Activated naive CD8-positive, alpha-beta T cell treated with anti-CD3 and anti-CD28 coated beads for 36 hours (primary cell): ENCODE measurements at places on chromosomes 2 and 18. TPM values are rescaled to one million over a fixed set of nuclear protein-coding genes. Genes with fewer than 3 reads are reported as not detected.

SPC25 gene
- total RNA-seq, result 37.1 TPM

ADD2 gene
- 33.2 TPM for total RNA-seq

DNA sequence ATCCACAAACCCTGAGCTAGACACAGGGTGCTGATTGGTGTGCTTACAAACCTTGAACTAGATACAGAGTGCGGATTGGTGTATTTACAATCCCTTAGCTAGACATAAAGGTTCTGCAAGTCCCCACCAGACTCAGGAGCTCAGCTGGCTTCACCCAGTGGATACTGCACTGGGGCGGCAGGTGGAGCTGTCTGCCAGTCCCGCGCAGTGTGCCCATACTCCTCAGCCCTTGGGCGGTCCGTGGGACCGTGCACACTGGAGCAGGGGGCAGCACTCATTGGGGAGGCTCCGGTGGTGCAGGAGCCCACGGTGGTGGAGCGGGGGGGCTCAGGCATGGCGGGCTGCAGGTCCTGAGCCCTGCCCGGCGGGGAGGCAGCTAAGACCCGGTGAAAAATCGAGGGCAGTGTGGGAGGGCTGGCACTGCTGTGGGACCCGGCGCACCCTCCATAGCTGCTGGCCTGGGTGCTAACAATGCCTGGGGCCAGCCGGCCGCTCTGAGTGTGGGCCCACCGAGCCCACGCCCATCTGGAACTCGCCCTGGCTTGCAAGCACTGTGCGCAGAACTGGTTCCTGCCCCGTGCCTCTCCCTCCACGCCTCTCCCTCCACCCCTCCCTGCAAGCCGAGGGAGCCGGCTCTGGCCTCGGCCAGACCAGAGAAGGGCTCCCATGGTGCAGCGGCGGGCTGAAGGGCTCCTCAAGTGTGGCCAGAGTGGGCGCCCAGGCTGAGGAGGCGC is 75.6 kb downstream of the MOB4 start:
- H3K4me1 ChIP-seq, result no peaks in the 10 kb centered on the region
- H3K27ac ChIP-seq, result no peak overlapping the region
- peaks cover 7% of the 10 kb centered on the region for H3K27me3 ChIP-seq
- no peaks in the 10 kb centered on the region for H3K36me3 ChIP-seq
- no peak overlapping the region for H3K4me3 ChIP-seq
- DNase-seq, result no peak

DNA sequence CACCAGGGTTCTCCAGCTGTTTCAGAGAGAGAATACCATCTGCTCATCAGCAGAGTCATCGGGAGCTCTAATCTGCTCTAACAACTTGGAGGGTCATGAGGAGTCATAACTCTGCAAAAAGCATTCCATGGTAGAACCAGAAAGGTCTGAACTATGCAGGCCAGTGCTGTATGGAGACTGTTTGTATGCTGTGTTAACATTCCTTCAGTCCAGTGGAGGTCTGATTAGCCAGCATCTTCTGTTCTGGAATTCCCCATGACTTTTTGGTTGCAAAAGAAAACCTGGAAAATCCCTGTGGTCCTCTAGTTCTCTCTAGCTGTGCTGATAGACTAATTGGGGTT is 9.4 kb upstream of the ITGB6 start:
- H3K4me3 ChIP-seq, result no peak overlapping the region
- peaks cover 14% of the 10 kb centered on the region for H3K27me3 ChIP-seq
- peaks cover 19% of the 10 kb centered on the region for H3K4me1 ChIP-seq
- no peak overlapping the region for H3K27ac ChIP-seq

DNA sequence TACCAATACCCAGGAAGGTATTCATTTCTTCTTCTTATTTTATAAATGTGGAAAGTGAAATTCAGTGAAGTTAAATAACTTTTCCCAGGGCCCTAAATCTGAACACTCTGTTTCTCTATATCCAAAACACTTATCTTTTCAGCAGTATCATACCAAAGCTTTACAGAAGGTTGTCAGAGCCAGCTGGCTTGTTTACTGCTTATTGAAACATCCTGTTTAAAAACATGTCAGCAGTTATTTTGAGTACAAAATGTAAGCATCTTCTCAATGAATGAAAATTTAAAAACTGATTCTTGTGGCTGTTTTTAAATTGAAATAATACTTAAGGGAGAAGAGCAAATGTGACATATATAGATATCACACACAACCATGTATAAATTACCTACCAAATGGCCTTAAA is 11.3 kb upstream of the CDH19 start:
- no peak overlapping the region for H3K27ac ChIP-seq
- DNase-seq, result no peak
- no peaks in the 10 kb centered on the region for H3K4me1 ChIP-seq
- no peaks in the 10 kb centered on the region for H3K27me3 ChIP-seq
- no peak overlapping the region for H3K4me3 ChIP-seq

GRCh38 chr2:83967854-83968253 is 491.2 kb downstream of the SUCLG1 start:
- peaks cover 9% of the 10 kb centered on the region for H3K27me3 ChIP-seq
- H3K4me3 ChIP-seq, result no peak overlapping the region
- no peaks in the 10 kb centered on the region for H3K4me1 ChIP-seq
- no peaks in the 10 kb centered on the region for H3K36me3 ChIP-seq
- H3K27ac ChIP-seq, result no peak overlapping the region

- H3K27ac ChIP-seq, result no peak overlapping the region
- H3K36me3 ChIP-seq, result no peaks in the 10 kb centered on the region
- no peaks in the 10 kb centered on the region for H3K4me1 ChIP-seq
- no peak overlapping the region for H3K4me3 ChIP-seq
- DNase-seq, result no peak
These were observed 230.0 kb upstream of the PARD3B start for GRCh38 chr2:204315236-204315662.
